SK-MEL-5 (cell line): ENCODE measurements at places on chromosomes 1 and 21. TPM values are rescaled to one million over a fixed set of nuclear protein-coding genes. Genes with fewer than 3 reads are reported as not detected.

The HES2 gene
- 1.1 and 2.4 TPM in 2 replicates for total RNA-seq

The SPRR5 gene
- not detected in 2 replicates for total RNA-seq

The OR6K3 gene
- total RNA-seq, result not detected in 2 replicates

The ILDR2 gene
- total RNA-seq, result 0.79 and 0.90 TPM in 2 replicates

The VCAM1 gene
- not detected in 2 replicates for total RNA-seq

The VHLL gene
- 0.27 TPM in 1 of 2 replicates, not detected in the other for total RNA-seq

The FCGR3B gene
- total RNA-seq, result not detected in 2 replicates

The LYPD8 gene
- total RNA-seq, result 2.3 and 2.4 TPM in 2 replicates

The PCBP3 gene
- total RNA-seq, result not detected in 2 replicates

The AADACL4 gene
- total RNA-seq, result not detected in 2 replicates

The PDZK1IP1 gene
- total RNA-seq, result not detected in 2 replicates

The AJAP1 gene
- total RNA-seq, result not detected in 2 replicates

The FHL3 gene
- 6.1 and 7.1 TPM in 2 replicates for total RNA-seq

The C1QB gene
- not detected in 2 replicates for total RNA-seq

The EFNA3 gene
- total RNA-seq, result 6.6 and 8.2 TPM in 2 replicates

The ACTN2 gene
- 0.98 and 2.7 TPM in 2 replicates for total RNA-seq

The LCE3D gene
- total RNA-seq, result not detected in 2 replicates

The GFI1 gene
- total RNA-seq, result 0.08 and 0.61 TPM in 2 replicates

The MLLT11 gene
- total RNA-seq, result 3.5 and 3.6 TPM in 2 replicates

The SYPL2 gene
- total RNA-seq, result 0.35 and 0.37 TPM in 2 replicates

The CCDC185 gene
- total RNA-seq, result not detected in 2 replicates

The S100A2 gene
- total RNA-seq, result 0.24 and 2.2 TPM in 2 replicates

The PANK4 gene
- total RNA-seq, result 10.6 and 16.2 TPM in 2 replicates

The CHRM3 gene
- total RNA-seq, result 1.3 and 1.8 TPM in 2 replicates

The ATP6V1G3 gene
- not detected in 2 replicates for total RNA-seq

The VSIG8 gene
- not detected in 2 replicates for total RNA-seq

The SLAMF6 gene
- not detected in 2 replicates for total RNA-seq

The GSTM1 gene
- total RNA-seq, result not detected in 2 replicates

The LCA5L gene
- 1.5 and 2.2 TPM in 2 replicates for total RNA-seq

The FAM131C gene
- total RNA-seq, result 0.26 and 0.51 TPM in 2 replicates

The SLC44A3 gene
- total RNA-seq, result 15.0 and 17.7 TPM in 2 replicates
